ACHN (cell line): ENCODE measurements at places on chromosomes 12 and 14.
A peak's percentile ranks its signal among the peaks of the same experiment; 100 is the strongest.

DNA sequence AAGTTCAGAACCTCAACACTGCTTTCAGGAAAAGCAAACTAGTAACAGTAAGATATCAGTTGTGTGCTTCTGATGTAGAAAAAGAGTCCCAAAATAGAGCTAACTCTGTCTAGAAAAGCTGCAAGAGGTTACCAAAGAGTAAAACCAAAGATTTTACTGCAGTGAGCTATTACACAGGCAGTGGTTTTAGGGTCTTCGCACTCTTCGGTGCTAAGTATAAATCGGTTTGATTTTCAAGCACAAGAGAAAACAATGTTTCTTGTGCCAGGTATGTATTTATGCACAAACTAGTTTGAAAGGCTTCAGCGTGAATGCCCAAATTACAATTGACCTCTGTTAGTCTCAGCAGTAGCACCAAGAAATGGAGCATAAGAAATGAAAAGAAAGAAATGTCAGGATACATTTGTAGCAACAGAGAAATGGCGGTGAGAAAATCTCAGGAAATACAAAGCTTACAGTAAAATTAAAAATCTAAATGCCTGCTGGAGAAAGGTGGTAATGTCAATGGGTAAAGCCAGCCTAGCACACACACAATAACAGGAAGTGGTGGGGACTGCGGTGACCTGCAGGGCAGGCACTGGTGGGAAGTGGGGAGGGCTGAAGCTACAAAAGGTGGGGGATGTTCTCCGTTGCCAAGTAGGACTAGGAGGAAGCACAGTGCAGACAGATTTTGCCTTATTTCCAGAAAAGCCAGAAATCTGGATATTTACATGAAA, 18.0 kb upstream of the DYRK2 start:
- DNase-seq, result peak; percentile 22

DNA sequence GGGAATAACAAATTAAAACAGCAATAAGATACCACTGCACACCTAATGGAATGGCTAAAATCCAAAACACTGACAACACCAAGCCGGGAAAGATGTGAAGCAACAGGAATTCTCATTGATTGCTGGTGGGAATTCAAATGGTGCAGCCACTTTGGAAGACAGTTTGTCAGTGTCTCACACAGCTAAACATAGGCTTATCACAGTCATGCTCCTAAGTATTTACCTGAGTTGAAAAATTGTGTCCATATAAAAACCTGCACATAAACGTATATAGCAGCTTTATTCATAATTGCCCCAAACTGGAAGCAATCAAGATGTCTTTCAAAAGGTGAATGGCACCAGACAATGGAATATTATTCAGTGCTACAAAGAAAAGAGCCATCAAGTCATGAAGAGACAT, 21.6 kb downstream of the GNPTAB start:
- DNase-seq, result no peak

DNA sequence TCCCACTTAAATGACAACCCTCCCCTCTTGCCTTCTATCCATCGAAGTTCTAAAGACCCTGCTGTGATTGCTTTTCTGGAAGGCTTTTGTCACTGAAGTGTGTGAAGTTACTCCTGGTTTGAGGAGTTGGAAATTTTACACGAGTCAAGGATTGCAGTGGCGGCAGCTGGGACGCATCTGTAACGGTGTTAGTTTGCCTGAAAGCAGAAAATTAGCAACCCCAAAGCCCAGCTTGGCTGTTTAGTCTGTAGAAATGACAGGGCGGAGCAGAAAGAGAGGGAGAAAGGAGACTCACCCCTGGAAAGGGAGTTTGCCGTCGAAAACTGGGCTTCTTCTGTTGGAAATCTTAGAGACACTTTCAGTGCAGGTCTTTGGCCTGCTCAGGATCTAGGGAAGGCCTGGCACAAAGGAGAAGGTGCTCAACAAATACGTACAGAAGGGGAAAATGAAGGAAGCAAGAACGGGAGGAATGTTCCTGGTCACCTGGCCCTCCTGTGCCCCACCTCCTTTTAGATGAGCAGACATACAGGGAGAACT, 931 bp upstream of the MYF5 start:
- no peak for DNase-seq

GRCh38 chr14:104179126-104179525, 40.7 kb downstream of the KIF26A start:
- no peak for DNase-seq

- DNase-seq, result no peak
Measured at GRCh38 chr14:51515611-51516010, 136.1 kb upstream of the FRMD6 start.

DNA sequence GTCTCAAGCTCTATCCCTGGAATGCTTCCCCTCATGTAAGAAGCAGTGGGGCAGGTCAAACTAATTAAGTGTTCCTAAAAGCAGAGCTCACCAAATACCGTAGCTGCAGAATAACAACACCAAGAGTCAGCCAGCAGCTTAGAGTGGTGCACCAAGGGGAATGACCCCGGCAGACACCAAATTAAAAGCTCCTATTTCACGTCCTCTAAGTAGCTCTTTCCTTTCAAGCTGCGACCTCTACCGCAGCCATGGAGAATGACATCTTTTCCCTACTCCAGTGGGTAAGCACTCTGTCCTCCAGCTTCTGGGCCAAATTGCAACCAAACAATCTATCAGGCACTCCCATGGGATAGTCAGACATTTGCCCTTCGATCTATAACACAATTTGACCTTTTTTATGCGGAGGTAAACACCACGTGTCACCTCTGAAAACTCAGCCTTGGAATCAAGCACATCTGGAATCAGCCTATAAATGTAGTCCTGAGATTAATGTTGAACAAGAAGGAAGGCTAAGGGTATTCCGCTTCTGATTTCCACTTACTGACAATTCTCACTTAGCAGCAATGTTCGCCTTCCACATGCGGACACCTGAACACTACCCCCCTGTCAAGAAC, 67.6 kb upstream of the CDKN3 start:
- peak; percentile 57 for DNase-seq

DNA sequence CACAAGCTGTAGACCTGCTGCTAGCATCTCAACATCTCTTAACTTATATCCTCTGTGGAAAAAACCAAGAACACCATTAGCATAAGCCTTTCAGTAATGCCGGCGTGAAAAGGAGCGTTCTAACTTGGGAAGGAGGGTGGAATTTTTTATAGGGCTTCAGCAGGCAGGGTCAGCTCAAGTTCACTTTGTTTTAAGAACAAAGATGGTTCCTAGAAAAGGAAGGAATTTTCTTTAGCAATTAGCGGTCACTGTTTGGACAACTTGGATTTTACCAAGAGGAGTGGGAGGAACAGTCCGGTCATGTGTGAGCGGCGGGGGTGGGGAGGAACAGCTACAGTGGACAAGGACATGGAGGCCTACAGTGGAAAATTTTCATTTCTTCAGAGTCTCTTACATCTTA, 35.9 kb downstream of the BBS10 start:
- DNase-seq, result no peak

DNA sequence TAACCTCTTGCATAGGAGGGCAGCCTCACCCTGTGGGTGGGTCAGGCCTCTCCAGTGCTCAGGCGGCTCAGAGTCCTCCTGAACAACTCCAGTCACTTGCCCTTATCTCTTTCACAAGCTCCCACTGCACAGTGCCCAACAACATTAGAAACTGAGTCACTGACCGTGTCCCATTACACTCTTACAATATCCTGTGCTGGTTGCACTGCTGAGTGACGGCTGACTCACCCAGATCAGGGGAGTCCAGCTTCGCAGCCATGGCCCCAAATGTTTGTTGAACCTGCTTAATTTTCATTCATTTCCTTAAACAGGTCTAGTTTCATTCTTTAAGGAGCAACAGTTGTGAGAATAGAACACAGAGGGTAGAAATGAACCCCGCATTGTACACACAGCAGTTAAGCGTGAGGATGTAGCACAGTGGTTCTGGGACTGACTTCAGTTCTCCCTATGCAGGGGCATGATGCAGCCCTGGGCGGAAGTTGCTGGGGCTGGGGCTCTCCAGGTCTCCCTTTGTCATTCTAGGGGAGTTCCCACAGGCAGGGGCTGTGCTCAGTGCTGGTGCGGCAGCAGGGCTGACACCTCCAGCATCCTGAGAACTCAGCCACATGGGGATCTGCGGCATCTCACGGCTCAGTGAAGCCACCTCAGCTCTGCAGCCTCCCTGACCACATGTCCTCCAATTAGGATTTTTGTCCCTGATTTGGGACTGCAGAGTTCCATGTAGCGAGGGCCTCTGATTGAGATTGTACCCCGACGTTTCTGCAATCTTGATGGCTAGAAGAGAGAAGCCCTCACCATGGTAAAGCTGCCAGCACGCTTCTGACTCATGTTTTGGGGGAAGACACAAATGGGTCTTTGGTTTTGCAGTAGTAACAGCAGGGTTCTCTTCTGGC, 16.1 kb downstream of the GPR68 start:
- DNase-seq, result peak; percentile 53

DNA sequence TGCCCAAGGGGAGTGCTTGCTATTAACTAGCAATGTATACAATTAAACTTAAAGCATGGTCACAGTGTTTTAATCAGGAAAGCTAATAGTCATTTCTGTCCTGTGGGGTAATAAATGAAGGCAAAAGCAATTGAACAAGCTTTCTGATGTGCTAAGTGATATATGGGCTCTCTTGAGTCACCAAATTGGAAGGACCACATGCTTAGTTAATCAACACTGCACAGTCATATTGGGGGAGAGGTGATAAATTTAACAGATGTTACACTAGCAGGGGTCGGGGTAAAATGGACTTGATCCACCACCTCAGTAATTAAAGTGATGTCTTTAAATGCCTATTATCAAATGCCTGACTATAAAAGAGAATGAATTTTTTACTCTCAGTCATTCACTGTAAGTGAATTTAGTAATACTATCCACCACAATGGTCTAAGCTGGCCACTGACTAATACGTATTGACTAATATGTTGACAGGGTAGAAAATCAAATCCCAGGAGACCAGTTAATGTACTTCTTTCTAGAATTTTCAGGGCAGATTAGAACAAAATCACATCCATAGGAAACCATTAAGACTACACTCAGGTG, 736.3 kb downstream of the RPS29 start:
- no peak for DNase-seq

DNA sequence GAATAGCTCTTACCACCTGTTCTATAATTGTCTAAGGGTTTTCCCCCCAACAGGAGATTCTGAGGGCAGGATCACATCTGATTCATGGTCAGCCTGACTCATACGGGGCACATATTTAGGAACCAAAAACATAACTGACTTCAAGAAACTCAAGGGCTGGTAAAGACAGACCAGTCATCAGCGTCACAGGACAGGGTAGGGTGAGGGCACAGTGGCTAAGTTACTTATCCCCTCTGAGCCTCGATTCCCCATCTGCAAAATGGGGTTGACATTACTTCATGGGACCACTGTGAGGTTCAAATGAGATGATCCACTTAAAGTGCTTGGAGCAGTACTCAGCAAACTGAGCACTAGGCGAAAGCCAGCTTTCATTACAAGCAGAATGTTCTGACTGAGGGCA, 606 bp downstream of the CINP start:
- peak; percentile 18 for DNase-seq

- DNase-seq, result no peak
Measured at GRCh38 chr12:114864837-114865551, 181.0 kb upstream of the TBX3 start.

GRCh38 chr12:20439626-20440025, 71.3 kb downstream of the PDE3A start:
- DNase-seq, result no peak

DNA sequence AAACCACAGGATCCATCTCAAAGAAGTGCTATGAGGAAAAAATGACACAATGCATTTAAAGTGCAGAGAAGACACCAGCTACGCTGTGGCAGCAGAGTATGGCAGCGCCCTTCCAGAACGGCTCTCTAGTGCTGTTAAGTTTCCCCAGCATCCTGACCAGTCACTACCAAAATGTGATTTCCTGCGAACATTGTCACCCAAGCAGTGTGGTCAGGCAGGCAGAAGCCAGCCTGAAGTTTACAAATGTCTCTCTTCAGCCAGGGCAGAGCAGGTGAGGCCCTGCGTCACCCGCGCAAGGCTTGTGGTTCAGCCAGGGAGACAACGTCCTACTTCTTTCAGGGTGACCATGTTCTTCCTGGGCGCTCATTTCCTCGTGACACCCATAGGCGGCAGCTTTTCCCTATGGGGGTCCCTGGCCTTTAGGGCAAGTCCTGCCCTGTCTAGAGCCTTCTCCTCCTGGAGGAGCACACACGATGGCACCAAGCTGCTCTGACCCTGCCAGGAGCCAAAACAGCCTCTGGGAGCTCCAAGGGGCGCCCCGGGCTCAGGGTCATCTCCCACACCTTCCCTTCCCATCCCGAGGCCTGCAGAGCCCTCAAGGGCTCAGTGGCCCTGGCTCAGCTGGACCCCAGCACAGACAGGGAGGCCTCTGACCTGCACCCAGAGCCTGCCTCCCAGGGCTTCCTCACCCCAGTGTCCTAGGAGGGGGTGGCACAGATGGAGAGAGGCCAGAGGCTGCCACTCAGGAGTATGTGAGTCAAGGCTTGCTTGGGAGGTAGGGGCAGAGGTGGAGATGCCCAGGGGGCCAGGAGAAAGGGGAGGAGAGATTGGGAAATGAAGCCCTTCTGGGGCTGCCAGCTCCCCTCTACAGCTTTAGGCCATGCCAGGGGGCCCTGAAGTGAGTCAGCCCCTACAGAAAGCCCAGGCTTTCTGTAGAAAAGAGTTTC, 41.9 kb downstream of the PSMA6 start:
- no peak for DNase-seq

GRCh38 chr14:22289570-22289969, 299.5 kb downstream of the DAD1 start:
- no peak for DNase-seq

DNA sequence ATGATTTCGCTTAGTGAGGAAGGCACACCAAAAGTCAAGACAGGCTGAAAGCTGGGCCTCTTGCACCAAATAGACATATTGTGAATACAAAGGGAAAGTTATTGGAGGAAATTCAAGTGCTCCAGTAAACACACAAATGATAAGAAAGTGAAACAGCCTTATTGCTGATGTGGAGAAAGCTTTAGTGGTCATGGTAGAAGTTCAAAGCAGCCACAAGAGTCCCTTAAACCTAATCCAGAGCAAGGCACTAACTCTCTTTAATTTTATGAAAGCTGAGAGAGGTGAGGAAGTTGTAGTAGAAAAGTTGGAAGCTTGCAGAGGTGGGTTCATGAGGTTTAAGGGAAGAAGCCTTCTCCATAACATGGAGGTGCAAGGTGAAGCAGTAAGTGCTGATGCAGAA, 988.3 kb downstream of the VRK1 start:
- no peak for DNase-seq

DNA sequence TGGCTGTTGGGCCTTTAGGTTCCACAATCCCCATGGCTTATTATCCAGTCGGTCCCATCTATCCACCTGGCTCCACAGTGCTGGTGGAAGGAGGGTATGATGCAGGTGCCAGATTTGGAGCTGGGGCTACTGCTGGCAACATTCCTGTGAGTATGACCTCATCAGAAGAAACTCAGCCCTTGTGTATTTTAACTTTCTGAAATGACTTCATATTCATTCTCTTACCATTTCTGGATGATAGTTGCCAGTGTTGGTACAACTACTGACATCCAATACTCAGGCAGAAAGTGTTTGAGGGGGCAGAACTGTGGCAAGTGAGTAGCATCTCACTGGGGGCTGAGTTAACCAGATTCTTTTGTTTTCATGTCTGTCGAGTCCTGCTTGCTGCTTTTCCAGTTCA, 2.3 kb downstream of the DAZAP2 start:
- DNase-seq, result peak; percentile 56
